ENCODE measurements at places on chromosomes 11 and 22.

DNA sequence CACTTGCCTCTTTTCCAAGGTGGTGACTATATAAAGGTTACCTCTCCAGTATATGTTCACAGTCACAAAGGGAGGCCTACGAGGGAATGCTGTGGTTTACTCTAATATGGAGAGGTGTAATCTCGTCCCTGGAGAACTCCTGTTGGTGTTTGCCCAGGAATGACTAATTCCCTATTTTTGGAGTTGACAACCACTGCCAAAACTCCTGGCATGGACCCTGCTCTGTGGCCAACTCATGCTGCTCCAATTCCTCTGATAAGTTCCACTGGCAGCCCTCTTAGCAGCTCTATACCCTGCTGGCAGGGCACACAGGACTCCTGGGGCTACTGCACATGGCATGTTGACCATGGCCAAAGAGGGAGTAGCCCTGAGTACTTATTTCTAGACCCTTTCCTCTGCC, 418.7 kb upstream of the ANO5 start:
- no peak for DNase-seq

- DNase-seq: no peak
These were observed 12.6 kb downstream of the POLR2F start for GRCh38 chr22:37965940-37966664.

DNA sequence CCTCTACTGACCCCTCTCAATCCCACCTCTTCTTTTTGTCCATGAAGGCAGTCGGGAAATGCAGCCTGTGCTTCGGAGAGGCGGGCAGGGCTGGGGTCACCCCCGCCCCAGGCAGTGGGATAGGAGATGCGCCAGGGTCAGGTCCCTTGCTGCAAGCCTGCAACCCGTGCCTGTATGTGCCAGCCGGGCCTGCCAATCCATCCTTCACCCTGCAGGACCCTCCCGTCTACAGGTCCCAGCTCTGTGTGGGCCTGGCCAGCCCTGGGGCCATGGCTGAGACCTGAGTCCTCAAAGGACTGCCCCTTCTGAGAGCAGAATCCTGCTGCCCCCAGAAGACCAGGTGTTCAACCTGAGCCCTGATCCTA, 10.9 kb downstream of the ASCL2 start:
- no peak for DNase-seq

DNA sequence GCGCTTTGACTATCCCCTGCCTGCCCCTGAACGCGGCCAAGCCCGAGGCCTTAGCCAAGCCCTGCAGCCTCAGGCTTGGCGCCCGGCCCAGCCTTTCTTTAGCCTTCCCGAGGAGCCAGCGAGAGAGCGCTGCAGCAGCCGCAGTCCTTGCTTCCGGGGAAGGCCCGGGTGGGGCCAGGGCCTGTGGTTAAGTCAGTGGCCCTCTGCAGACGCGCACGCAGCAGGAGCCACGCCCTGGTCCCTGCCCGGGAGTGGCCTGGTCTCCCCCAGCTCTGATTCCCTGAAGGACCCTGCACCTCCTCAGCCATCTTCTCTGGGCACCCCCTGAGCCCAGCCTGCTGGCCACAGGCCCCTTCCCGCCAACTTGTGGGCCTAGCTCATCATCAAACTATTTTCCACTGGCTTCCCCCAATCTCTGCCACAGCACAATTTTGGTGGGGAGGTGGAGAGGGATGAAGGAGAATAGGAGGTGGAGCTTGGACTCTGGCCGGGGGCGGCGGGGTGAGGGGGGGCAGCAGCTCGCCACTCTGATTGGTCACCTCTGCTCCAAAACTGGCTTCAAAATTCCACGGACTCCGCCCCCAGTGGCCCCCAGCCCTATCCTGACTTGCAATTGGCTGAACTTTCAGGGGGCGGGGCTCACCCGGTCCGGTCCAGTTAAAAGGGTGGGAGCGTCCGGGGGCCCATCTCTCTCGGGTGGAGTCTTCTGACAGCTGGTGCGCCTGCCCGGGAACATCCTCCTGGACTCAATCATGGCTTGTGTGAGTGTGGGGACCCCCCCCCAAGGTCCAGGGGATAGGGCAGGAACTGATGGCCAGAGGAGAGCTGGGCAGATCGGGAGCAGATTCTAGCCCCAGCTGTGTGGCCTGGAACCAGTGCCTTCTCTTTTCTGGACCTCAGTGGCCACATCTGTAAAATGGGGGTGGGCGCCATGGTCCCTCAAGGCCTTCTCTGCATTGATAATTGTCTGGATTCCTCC, at the start of gene LGALS1:
LGALS1 (plus strand) TSS at position 686 of the 979 bp plus-strand sequence; CDS start at position 753, 67 bp downstream.
- DNase-seq: peak; percentile 56

- no peak for DNase-seq
These were observed 288.5 kb downstream of the KIRREL3 start for GRCh38 chr11:126711977-126712625.

GRCh38 chr22:35914357-35914664, 114.3 kb downstream of the RBFOX2 start:
- DNase-seq: no peak

DNA sequence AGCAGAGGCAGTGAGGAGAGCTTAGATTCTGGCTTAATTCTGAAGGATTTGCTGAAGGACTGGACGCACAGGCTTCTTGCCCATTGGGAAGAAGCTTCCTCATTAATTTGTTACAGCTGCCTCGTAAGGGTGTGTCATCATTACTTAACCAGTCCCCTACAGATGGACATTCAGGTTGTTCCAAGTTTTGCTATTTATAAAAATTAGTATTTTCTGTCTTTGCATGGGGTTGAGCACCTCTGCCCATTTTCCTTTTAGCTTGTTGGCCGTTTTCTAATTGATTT, 38.1 kb downstream of the CAPN1 start:
- DNase-seq: no peak

- DNase-seq: no peak
These were observed 19.1 kb upstream of the BSX start for GRCh38 chr11:123000721-123001120.
